Dorsolateral prefrontal cortex (tissue), 122 donors: ENCODE measurements at places on chromosomes 6 and 20. TPM values are rescaled to one million over a fixed set of nuclear protein-coding genes. Genes with fewer than 3 reads are reported as not detected.

DNA sequence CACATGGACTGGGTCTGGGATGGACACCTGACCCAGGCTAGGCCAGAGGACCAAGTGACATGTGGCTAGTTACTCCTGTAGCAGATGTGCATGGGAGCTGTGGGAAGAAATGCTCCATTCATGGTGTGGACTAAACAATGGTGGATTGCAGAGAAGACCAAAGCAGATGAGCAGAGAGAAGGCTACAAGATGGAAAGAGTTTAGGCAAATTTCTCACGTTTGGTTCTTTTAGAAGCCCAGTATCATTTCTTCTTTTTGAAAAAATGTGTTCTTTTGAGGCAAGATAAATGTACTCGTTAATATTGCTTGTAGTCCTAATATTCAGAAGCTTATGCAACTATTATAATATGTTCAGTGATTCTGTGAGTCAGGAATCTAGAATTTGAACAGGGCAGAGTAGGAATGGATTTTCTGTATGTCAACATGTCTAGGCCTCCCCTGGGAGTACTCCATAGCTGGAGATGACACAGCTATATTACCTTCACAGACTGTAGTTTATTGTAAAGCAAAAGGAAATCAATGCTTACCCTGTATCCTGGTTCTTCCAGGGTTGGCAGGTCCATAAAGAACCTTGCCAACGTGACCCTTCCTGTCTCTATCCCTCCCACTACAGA is 2.3 kb upstream of the BTN2A1 start:
- no peak for DNase-seq

GRCh38 chr6:163554663-163555062 is 140.1 kb downstream of the QKI start:
- DNase-seq, result no peak

OR2B6 gene
- not detected for total RNA-seq

GRCh38 chr20:54598352-54598751 is 123.0 kb downstream of the DOK5 start:
- DNase-seq, result no peak

- DNase-seq, result no peak
These were observed 94.4 kb downstream of the CD83 start for GRCh38 chr6:14212020-14212419.

- DNase-seq, result no peak
These were observed 131.2 kb upstream of the BTN3A2 start for GRCh38 chr6:26233649-26234420.

TBX18 gene
- total RNA-seq, result 4.0 TPM

- no peak for DNase-seq
These were observed 51.6 kb downstream of the EYA2 start for GRCh38 chr20:46946181-46946624.

GRCh38 chr6:19298421-19298820 is 538.7 kb upstream of the ID4 start:
- no peak for DNase-seq

DNA sequence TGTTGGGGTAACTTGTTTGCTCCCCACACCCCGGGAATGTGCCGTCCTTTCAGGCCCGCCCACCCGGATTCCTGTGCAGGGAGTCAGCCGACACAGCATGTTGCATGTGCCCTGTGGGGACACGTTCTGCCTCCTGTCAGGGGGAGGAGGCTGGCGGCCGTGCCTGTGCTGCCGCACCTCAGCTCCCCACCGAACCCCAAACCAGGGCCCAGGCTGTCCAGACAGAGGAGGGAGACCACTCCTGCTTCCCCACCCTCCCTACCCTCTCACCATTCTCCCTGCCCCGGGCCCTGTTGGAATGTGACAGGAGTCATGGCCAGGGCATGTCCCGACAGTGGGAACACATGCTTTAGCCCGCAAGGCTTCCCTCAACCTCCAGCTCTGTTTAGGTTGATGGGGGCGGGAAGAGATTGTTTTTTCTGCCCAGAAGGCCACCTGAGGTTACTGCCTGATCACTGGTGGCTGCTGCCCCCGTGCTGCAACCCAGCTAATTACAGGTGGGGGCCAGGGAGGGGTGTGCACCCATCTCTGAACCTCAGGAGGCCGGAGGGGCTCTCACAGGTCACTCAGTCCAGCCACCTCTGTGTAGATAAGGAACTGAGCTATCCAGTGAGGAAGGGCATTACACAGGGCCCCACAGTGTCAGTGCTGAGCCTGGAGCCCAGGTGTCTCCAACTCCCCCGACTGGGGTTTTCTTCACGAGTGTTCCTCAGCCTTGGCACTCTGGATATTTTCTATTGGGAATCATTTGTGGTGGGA is 13.6 kb downstream of the LRRC73 start:
- peak; percentile 58 for DNase-seq

PI3 gene
- not detected for total RNA-seq

HLA-DOB gene
- 1.9 TPM for total RNA-seq

FAM229B gene
- total RNA-seq, result 47.7 TPM

DNA sequence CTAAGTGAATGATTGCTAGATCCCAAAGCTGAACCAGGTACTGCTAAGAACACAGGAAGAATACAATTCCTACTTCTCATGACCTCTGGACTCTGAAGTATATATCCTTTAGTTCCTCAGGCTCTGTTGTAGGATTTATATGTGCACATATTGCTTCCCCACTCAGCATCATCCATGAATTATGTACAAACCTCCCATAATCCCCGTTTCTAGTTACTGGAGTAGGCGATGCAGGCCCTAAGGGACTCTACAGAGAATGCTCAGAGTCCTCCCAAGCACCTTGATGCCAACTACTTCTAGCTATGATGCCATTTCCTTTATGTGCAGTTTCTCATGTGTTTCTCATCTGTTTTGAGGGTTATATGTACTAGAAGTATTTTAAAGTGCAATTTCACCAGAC is 154.9 kb upstream of the EPHA7 start:
- no peak for DNase-seq

DNA sequence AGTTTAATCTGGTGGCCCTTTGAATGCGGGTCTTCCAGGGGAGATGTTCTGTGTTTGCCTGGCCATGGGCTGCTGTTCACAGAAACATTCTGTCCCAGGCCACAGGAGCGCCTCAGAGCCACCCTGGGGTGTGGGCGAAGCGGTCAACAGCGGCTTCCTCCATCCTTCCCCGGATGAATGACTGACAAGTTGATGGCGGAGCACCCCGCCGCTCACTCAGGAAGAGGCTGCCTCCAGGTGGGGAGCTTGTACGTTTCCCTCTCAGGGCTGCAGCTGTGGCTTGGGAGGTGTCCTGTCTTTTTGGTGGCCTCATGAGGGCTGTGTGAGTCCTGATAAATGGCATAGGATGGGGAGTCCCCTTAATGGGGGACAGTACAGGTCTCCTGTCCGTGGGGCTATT is 178.4 kb downstream of the NRN1 start:
- no peak for DNase-seq

- no peak for DNase-seq
These were observed 6.8 kb downstream of the NFATC2 start for GRCh38 chr20:51535674-51536073.

GRCh38 chr6:71114544-71114943 is 157.7 kb upstream of the B3GAT2 start:
- no peak for DNase-seq

BANF2 gene
- total RNA-seq, result not detected

DNA sequence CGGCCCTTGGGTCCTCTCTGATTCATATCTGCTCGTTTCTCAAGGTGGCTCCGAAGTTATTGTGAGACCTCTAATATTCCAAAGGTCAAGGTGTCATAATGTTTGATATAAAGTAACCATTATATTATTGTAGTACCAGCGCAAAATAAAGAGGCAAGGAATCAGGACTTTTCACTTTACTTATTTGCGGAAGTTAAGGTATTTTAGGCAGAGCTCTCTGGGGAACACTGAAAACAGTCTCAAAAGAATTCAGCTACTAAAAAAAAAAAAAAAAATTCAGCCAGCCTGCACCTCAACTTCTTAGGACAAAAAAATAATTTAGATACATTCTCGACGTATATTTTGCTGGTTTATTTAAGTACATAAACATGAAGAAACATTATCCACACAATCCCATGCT is 2.4 kb downstream of the OSER1 start:
- DNase-seq, result no peak

GRCh38 chr20:62702895-62703852 is 5.5 kb upstream of the NTSR1 start:
- DNase-seq, result no peak

LIN28B gene
- 1.1 TPM for total RNA-seq

DNA sequence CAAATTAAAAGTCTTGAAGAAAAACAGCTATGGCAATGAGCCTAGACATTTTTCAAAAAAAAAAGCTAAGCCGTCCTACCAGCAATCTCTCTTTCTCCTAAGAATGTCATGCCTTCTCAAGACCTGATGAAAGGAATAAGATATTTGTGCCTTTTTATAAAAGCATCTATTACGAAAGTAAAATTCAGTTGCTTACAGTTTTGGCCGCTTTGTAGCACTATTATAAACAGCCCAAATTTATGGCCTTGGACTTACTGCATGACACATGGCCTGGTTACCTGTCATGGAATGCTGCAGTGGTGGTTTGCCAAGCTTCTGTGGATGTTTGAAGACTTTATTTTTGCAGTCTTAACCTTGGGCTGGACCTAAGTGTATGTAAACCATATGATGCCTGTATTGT is 22.2 kb upstream of the VAPB start:
- DNase-seq, result no peak
